ENCODE measurements at places on chromosomes 7 and 10. TPM values are rescaled to one million over a fixed set of nuclear protein-coding genes. Genes with fewer than 3 reads are reported as not detected.

Gene CYP2C19
- polyA plus RNA-seq, result not detected

DNA sequence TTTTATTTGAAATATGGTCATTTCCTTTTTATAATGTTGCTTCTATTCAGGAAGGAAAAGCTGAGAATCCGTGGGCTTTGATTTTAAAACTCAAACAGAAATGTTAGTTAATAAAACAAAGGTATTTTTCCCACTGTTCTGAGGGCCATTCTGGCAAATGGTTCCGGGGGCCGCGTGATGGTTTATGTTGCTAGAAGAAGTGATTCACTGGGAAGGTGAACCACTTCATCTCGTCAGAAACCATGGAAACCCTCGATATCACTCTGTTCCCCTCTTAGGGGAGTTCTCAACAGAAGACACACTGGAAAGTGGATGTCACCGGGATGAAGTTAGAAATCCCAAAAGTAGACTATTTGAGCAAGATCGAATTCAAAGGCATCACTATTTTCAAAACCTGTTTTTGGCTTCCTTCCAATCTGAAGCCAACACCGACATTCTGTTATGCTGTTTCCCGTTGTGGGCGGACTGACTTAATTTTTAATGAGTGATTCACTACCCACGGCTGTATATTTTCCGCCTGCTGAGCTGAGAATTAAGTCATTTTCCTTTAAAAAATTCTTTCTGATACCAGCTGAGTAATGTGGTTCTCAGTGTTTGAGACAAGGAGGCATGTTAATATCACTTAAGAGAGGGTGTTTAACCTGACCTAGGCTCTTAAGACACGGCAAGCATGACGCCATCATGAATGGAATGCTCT is 84.1 kb downstream of the PTPRE start:
- no peak for DNase-seq

DNA sequence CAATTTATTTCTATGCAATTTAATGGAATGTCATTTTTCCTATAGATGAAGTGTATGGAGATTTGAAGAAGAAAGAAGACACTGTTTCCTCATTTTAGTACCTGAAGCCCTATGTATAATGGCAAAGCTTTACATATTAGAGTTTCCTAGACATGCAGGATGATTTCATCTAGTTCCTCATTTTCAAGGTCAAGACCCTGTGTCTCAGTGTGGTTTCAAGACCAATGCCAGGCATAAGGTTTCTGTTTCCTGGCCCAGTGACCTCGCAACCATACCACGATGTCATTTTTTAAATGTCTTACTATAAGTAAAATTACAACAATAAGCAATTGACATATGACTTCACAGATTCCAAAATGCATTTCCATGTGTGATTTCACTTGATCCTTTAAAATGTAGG is 336.5 kb upstream of the PRKCQ start:
- DNase-seq, result no peak

GRCh38 chr10:44936314-44936975 is 23.2 kb upstream of the RASSF4 start:
- DNase-seq, result no peak

DNA sequence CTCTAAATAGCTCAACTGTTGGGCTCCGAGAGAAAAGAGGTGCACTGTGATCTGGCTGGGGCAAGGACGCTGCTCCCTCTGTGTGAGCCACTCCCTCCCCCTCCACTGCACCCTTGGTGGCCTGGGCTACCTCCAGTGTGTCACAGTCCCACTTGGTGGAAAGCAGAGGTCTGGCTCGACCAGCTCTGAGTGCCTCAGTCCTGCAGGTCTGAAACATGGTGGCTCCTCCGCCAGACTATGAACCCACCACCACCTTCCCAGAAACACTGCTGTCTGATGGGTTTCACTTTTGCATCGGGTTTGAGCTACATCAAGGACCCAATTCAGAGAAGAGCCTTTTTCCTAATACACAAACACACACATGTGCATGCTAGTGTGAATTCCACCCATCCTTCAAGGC is 500.1 kb downstream of the RPS24 start:
- DNase-seq, result no peak

DNA sequence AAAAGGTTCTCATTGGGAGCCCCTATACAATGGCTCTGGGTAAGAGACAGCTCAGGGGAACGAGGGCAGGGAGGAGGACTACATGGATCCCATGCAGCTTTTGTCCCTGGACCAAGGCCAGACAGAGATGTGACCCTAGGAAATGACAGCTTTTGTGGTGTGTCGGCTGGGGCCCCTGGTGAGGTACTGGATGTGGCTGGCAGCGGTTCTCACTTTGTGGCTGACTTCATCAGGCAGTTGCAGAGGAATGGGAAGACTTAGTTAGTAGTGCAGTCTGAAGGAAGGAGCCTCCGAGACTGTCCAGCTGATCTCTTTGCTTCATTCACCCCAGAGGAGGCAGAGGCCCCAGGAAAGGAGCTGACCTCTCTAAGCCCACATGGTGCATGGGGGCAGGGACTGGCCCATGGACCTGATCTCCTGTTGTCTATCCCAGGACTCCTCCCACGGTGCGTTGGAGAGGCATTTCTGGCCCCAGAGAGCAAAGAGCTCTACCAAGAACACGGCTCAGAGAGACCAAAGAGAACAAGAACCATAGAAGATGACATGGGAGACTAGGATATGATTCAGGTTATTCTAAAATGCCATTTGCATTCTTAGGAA is 202.9 kb downstream of the RPS24 start:
- DNase-seq, result no peak

DNA sequence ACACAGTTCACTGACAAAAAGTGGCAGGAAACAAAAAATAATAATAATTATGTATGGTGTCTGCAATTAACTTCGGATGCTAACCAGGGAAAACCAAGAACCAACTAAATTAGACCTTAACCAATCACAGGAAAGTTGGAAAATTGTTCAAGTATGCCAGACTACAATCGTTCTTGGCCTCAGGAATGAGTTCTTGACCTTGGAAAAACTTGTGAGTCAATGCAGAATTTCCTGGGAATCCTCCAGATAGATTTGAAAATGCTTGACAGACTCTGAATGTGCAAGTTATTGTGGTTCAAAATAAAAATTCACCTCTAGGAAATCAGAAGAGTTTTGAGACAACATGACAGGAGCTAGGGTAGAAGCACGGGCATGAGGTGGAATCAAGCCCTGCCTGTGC is 171.5 kb downstream of the C7orf25 start:
- DNase-seq, result no peak

- no peak for DNase-seq
Measured at GRCh38 chr7:110922906-110923305, 168.0 kb upstream of the LRRN3 start.

Gene TDRD1
- 0.04 TPM for polyA plus RNA-seq

Gene LHFPL3
- polyA plus RNA-seq, result 5.5 TPM

Gene CWF19L1
- 29.0 TPM for polyA plus RNA-seq

DNA sequence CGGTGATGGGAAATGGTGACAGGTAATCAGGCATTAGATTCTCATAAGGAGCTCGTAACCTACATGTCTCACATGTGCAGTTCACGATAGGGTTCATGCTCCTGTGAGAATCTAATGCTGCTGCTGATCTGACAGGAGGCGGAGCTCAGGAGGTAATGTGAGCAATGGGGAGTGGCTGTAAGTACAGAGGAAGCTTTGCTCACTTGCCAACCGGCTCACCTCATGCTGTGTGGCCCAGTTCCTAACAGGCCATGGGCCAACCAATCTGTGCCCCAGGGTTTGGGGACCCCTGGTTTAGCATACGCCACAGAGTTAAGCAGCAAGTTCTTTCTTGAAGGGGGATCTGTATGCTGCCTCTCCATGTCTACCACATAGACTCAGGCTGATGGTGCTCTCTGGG is 133.1 kb downstream of the IQUB start:
- no peak for DNase-seq

DNA sequence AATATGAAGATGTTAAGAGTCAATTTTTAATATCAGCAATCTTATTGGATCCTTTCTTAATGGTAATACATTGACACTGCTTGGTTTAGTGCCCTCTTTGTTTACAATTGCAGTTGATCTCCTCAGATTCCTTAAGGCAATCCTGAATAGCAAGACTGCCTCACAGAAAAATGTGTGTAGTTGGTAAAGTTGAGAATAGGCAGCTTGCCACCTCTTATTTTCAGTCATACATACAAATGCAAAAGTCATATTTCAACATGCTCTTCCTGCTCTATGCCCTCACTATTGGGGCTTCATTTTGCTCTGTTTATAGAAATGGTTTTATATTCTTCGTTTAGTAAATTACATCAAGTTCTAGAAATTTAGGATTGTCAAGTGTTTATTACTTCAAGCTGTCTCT is 661.1 kb upstream of the ANKRD30A start:
- DNase-seq, result no peak

DNA sequence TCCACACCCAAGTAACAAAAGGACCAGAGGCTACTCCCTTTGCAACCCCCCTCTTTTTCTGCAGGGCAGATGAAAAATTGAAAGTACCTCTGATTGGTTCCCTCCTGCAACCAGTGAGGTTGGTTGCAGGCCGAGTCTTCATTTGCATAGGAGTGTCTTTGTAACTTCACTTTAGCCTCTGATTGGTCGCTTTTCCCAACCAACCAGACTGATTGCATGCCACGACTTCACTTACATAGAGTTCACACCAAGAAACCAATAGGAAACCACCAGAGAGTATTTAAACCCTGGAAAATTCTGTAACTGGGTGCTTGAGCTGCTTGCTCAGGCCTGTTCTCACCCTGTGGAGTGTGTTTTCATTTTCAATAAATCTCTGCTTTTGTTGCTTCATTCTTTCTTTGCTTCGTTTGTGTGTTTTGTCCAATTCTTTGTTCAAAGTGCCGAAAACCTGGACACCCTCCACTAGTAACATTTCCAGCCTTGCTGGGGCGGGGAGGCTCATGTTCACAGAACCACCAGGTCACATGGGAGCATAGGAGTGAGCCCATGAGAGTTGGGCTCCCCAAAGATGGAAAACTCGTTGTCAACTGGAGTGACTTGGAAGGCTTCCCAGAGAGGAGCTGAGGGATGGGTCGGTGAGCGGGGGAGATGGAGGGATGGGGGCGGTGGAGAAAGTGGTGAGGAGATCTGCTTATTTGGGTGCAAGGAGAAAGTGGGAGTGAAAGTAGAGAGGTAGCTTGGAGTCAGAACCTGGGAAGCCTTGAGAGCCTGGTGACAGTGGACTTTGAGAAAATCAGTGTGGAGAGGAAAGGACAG is 223.6 kb downstream of the GFRA1 start:
- DNase-seq, result no peak

DNA sequence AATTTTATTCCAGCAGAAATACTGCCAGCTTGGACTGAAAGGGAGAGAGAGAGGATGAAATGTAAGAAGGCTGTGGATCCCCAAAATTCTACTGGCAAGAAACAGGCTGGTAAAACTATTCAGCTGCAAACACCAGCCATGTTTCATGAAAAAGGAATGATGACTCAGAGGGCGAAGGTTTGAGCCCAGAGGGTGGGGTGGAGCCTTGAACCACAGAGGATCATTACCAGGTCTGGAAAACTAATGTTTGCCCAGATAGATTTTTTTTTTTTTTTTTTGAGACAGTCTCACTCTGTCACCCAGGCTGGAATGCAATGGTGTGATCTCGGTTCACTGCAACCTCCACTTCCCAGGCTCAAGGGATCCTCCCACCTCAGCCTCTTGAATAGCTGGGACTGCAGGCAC is 41.7 kb upstream of the NRF1 start:
- DNase-seq, result no peak

- DNase-seq, result no peak
Measured at GRCh38 chr7:57417736-57418135, 32.2 kb upstream of the ZNF716 start.

Measured in right renal cortex interstitium (tissue), 3 donors.